ENCODE measurements at places on chromosomes 16 and 17.

DNA sequence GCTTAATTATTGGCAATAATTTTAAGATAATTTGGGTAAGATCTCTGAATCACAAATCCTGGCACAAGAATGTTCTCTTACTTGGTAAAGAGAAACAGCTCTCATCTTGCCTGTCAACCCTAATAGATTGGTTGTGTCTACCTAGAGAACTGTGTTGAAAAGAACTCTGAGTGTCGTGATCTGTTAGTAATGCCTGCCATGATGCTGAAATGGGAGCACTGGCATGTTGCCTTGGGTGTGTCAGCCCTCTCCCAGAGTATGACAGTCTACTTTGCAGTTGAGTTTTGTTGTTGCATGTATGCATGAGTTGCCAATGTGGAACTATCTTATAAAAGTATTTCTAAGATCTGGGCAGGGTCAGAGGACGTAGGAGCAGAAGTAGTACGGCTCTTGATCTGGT lies 221.4 kb downstream of the MAF start:
- DNase-seq: no peak

- no peak for DNase-seq
These were observed 23.8 kb downstream of the PDILT start for GRCh38 chr16:20380782-20381181.

DNA sequence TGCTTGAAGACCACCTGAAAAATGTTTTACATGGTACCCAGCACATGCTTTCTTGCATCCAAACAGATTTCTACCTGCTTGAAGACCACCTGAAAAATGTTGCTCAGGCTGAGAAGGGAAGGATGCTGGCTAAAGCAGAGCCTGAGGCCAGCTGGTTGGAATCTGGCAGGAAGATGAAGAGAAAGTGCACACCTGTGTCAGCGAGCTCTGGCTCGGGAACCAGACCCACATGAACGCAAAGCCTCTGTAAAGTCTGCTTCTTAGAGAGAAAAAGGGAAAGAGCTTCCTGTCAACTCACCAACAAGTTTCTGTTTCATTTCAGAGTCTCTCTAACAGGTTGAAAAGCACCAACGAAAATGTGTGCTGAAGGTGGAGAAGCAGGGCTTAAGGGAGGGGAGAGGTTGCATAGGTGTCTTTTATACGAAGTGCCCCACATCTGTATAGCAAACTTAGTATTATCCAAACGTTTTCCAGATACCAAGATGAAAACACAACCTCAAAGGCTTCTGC lies 226.0 kb downstream of the TOX3 start:
- no peak for DNase-seq

DNA sequence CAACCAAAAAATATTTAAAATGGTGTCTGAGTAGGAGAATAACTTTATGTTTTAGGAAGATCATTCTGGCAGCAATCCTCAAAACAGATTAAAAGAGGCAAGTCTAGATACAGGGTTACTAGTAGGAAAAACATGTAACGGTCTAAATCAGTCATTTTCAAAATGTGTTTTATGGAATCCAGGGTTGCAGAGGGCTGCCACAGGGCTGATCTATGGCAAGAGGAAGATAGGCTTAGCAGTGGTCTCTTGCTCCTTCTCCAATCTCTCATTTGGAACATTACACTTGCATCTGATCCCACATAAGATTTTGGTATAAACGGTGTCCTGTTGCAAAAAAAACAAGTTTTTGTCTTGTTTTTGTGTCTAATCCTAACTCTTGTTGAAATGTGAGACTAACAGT lies 9.2 kb downstream of the IKZF3 start:
- DNase-seq: no peak

- no peak for DNase-seq
These were observed 16.9 kb downstream of the NSMCE1 start for GRCh38 chr16:27251541-27252205.

- no peak for DNase-seq
These were observed 959 bp downstream of the SSH2 start for GRCh38 chr17:29929006-29929532.
